Astrocyte (in vitro differentiated cells and primary cell): ENCODE measurements at places on chromosomes 4 and X. TPM values are rescaled to one million over a fixed set of nuclear protein-coding genes. Genes with fewer than 3 reads are reported as not detected.

DNA sequence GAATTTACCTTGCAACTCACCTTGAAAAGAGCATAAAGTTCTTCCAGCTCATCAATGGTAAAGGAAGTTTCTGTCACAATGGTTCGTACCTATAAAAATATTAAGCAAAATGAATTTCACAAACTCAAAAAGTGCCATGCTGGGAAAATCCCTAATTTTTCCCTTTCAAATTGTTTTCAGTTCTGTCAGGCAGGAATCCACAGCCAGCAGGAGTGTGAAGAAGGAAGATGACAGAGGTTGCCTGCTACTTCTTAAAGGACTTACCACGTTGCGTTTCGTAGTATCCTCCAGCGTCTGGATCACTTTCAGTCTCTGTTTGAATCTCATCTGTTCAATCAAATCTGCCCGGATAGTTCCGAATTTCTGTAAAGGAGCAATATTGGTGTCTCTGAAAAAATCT is 70.3 kb upstream of the UCP1 start:
- DNase-seq: no peak

DNA sequence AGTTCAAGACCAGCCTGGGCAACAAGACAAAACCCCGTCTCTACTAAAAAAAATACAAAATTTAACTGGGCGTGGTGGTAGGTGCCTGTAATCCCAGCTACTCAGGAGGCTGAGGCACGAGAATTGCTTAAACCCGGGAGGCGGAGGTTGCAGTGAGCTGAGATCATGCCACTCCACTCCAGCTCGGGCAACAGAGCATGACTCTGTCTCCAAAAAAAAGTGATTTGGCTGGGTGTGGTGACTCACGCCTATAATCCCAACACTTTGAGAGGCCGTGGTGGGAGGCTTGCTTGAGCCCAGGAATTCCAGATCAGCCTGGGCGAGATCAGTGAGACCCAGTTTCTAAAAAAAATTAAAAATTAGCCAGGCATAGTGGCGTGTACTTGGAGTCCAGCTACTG is 4.1 kb downstream of the OPHN1 start:
- DNase-seq: peak; percentile 43

GRCh38 chrX:56284269-56284668 is 52.1 kb downstream of the KLF8 start:
- DNase-seq: no peak

DNA sequence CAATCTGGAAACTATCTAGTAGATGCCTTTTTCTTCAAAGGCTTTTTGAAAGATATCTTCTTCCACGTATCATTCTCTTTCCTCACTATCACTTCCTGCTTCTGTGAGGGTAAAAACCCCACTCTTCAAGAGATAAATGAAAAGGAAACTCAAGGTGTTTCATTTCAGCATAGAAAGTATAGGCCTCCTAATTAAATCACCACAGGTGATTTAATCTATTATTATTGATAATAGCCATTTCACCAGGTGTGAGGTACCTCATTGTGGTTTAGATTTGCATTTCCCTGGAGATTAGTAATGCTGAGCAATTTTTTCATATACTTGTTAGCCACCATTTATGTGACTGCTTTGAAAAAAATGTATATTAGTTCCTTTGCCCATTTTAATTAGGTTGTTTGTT is 92.0 kb upstream of the EMCN start:
- DNase-seq: no peak

DNA sequence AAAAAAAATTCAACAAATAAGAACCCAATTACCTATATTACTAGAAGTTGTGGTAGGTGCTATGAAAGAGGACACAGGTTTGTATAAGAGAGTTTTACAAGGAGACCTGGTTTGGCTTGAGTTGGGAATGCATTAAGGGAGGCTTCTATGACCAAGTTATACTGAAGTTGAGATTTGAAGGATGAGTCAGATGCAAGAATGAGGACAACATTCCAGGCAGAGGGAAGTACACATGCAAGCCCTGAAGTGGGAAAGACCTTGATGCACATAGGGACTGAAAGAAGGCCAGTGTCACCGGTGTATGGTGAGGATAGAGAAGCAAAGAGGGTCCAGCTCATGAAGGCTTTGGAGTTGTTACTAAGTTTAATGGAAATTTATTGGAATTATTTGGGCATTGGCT is 52.2 kb downstream of the ANK2 start:
- peak; percentile 36 for DNase-seq

DNA sequence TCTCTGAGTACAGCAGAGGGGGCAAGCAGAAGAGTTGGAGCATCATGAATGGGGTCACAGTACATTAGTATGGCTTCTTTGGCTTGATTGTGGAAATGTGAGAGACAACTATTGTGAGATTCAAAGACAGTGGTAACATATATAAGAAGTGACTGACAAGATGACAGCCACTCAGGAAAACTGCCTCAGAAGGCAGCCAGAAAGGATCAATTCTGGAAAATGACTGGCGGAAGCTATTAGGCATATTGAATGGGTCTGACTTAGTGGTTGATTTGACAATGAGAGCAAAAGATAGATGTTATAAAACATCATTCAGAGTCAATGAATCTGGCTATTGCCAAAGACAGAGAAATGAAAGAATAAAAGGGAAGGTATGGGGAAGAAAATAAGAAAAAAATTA is 345.5 kb upstream of the MAGEB2 start:
- DNase-seq: no peak

DNA sequence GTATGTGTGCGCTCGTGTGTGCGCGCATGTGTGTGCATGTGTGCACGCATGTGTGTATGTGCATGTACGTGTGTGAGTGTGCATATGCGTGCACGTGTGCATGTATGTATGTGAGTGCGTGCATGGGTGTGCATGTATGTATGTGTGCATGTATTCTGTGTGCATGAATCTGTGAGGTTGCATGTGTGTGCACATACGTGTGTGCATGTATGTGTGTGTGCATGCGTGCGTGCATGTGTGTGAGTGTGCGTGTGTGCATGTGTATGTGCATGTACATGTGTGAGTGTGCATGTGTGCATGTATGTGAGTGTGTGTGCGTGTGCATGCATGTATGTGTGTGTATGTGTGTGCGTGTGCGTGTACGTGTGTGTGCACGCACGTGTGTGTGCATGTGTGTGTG is 241.5 kb downstream of the SHOX start:
- no peak for DNase-seq

DNA sequence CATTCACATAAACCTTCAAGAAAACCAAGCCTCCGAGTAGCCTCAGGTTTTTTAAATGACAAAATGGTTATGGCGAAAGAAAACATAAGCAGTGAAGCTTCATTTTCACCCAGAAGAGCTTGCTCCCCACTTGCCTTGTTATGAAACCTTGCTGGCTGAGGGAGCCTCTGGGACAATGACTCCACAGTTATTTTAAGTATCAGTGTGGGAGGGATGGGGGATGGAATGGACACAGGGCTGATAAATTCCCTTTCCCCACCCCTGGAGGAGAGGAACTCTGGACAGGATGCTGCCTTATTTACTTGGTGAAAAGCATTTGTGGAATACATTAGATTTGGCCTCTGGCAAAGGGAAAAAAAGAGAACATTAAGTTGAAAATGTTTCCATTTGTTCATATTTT is 220.7 kb upstream of the CNKSR2 start:
- DNase-seq: peak; percentile 37

DNA sequence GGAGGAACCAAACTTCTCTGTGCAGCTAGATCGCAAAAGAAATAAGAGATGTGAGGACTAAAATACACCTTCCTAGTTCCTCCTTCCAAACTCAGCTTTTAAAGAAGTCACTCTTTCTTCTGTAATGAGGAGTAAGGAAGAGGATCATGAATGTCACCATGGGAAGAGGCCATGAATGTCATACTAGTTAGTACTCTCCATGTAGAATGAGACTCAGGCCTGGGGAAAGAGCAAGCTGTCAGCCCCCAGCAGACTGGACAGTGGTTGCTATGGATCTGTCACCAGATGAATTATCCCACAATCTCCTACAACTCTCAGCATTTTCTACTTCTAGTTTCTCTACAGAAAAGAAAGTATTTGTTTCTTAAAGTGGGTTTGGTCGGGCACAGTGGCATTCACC is 57.1 kb upstream of the PRDM8 start:
- no peak for DNase-seq

DNA sequence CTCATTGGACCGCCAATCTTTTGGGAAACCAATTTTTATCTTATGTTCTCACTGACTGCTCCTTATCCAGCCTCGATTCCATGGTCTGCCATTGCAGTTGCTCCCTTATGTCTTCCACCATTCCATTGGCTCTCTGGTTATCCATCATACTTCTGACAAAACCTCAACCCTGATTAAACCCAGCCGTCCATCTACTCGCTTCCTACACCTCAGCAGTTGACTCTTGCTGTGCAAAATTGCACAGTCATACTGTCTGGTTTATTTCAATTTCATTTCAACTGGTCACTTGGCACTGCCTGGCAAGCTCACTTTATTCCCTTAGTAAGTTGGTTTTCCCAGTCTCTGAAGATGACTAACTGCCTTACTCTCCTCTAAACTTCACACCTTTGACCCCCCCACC is 26.2 kb downstream of the ARL9 start:
- DNase-seq: no peak

The PARM1 gene
- 1.2 and 2.4 TPM in 2 replicates for total RNA-seq

The UGT2B17 gene
- total RNA-seq: not detected in 2 replicates

The CITED1 gene
- total RNA-seq: 0.75 TPM in 1 of 2 replicates, not detected in the other
